Jurkat, Clone E6-1 (cell line): ENCODE measurements at places on chromosomes 3 and 15.
A peak's percentile ranks its signal among the peaks of the same experiment; 100 is the strongest.

GRCh38 chr3:170040418-170040817, 2.6 kb downstream of the GPR160 start:
- no peak for DNase-seq

DNA sequence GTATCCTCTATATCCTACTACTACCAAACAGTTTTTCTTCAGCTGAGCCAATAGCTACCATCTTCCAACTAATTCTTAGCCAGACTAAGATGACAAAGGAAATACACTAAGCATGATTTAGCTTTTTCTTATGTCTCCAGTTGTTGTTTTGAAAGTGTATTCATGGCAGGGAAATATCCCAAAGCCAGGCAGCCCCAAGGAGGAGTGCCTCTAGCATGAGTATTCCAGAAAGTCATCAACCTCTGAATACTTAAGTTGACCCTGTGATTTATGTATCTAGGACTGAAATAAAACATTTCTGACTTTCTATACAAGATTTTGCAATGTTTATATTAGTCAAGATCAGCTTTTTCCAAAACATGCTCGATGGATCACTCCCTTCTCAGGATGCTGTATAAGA, 449.1 kb downstream of the IL5RA start:
- no peak for DNase-seq

GRCh38 chr3:176005564-176005963, 1146.4 kb downstream of the NAALADL2 start:
- DNase-seq, result no peak

- peak; percentile 80 for DNase-seq
Observed at GRCh38 chr15:73856458-73857192, 16.7 kb upstream of the TBC1D21 start.

DNA sequence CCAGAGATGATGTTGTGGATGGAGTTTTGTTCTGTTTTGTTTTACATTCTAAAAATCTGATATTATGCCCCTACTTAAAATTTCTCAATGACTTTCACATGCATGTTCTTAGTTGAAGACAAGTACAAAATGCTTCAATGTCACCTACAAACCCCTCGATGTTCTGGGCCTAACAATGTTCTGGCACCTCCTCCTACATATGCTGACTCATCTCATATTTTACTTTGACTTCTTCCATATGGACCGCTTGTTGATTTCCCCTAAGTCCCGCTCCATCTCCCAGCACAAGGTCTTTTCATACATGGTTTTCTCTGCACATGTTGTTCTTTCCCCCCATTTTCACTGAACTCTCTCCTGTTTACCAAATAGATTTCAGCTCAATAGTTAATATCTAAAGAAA, 441.4 kb downstream of the CNTN6 start:
- no peak for DNase-seq
